ENCODE measurements at places on chromosomes 1 and 21. TPM values are rescaled to one million over a fixed set of nuclear protein-coding genes. Genes with fewer than 3 reads are reported as not detected.

- no peak for DNase-seq
Observed at GRCh38 chr1:201307760-201308499, 24.6 kb downstream of the PKP1 start.

ATAD3A gene
- total RNA-seq = 20.0 TPM

DNA sequence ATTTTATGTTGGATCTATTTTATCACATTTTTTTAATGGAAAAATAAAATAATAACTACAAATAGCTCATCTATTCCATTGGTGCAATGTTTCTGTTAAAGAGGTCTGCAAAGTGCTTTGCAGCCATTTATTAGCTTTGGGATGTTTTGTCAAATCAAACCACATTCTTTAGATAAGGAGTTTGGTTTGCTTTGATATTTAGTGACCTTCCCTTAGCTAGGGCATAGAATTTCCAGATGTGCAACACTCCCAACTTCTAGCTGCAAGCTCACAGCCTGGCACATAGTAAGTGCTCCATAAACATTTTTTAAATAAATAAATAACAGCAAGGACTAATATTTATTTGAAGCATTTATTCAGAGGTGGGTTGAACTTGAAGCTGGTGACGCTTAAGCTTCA is 80.4 kb upstream of the ARHGAP29 start:
- no peak for DNase-seq

LCK gene
- total RNA-seq = 388 TPM

GRCh38 chr1:160838888-160839287 is 23.8 kb downstream of the CD244 start:
- DNase-seq = no peak

GRCh38 chr1:162695687-162696086 is 63.4 kb downstream of the DDR2 start:
- no peak for DNase-seq

DUSP10 gene
- total RNA-seq = 251 TPM

DNA sequence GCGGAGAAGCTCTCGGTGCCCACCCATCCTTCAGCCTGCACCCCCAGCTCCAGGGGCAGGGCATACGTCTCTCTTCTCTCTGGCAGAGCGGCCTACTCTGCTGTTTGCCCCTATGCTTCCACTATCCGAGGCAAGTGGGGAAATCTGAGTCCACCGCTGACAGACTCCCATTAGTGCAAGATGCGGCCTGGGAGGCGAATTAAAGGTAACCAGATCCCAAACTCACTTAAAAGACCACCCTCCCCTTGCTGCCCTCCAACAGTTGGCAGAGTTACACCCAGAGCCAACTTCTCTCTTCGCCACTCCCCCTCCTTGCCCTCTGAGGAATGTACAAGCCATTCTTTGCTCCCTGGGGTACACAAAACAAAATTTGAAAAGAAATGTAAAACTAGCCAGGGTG is 6.4 kb downstream of the FOXD3 start:
- no peak for DNase-seq

DNA sequence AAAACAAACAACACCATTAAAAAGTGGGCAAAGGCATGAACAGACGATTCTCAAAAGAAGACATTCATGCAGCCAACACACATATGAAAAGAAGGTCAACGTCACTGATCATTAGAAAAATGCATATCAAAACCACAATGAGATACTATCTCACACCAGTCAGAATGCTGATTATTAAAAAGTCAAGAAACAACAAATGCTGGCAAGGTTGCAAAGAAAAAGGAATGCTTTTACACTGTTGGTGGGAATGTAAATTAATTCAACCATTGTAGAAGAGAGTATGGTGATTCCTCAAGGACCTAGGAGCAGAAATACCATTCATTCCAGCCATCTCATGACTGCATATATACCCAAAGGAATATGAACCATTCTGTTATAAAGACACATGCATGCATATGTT is 419.6 kb downstream of the NEGR1 start:
- no peak for DNase-seq

GRCh38 chr21:33655588-33656221 is 13.4 kb downstream of the ITSN1 start:
- no peak for DNase-seq

- DNase-seq = no peak
Observed at GRCh38 chr1:47555841-47556560, 118.2 kb downstream of the FOXD2 start.

Data from CD4-positive, CD25-positive, alpha-beta regulatory T cell (primary cell).